A673 (cell line): ENCODE measurements at places on chromosomes 7 and 10.

DNA sequence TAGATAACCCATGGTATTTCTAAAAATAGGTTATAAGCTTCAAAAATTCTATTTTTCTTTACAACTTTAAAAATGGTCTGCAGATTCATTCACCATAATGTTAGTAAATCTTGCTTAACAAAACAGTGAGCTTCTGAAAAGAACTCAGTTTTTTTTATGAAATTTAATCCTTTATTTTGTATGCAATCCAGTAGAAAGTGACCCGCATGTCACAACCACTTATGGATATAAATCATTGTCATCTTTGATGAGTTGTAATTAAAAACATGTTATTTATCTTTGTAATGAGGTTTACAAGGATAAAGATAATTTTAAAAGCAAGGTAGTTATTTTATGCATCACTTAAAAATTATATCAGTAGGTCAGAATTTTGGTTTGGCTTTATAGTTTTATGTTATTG is 173.5 kb upstream of the SEMA3A start:
- DNase-seq: no peak

DNA sequence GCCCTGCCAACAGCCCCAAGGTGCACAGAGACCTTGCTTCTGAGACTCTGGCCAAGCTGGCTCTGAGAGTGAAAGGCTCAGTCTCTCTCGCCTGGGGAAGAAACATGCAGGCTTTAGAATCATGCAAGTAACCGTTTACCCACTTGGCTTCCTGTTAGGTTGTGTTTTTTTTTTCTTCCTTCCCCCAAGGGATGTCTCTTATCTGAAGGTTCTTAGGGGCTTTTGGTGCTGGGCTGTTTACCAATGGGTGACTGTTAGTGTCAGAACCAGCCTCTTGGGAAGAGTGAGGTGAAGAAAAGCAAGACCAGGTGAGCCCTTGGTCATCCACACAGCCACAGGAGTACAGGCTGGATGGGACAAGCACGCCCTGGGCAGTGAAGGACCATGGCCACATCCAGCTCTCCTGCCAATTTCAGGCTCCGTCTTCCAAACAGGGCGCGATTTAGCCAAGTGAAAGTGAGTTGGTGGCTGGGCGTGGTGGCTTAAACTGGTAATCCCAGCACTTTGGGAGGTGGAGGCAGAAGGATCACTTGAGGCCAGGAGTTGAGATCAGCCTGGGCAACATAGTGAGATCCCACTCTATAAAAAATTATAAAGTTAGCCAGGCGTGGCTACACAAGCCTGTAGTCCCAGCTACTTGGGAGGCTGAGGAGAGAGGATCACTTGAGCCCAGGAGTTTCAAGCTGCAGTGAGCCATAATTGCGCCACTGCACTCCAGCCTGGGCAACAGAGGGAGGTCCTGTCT is 76.3 kb upstream of the CUX1 start:
- no peak for DNase-seq

DNA sequence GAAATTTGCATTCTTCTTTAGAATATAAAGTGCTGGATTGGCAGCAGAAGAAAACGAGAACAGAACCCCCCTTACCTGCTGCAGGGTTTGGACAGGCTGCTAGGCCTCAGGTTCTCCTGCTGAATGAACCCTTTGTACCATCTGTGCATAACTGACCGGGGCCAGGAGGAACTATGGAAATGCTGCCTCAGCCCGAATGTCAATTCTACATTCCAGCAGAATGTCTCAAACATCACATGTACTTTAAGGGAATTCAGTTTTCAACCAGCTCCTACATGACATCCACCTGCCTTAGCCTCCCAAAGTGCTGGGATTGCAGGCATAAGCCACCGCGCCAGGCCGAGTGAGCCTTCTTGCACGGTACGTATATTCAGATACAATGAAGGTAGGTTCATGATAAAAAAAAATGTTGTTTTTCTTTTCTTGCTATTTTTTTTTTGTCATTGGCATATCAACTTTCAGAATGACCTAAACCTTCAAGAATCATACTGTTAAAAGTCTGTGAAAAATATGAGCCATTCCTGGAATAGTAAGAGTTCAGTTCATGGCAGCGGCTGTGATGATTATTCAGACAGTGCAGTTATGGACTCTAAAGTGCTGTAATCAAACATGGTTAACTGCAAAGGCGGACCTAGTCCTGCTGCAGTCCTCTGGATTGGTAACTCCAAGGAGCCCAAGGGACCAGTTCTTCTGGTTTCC is 84.4 kb upstream of the TNS3 start:
- no peak for DNase-seq

DNA sequence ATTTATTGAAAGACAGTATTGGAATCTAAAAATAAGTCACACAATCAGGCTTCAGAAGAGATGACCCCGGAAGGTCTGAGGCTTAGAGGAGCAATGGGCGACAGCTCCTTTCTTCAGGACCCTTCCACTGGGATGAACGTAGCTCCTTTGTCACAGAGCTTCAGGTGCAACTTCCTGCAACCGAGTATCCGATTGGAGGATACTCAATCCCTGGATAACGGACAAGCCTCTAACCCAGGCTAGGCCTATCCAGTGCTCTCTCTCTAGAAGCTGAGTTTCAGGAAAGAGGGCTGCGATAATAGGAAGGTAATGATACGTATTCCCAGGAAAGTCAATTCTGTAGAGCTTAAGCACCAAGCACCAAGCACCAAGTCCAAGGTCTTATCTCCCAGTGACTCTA is 349.4 kb upstream of the NPSR1 start:
- DNase-seq: no peak

GRCh38 chr10:70293169-70293843 is 9.5 kb upstream of the NPFFR1 start:
- no peak for DNase-seq

- DNase-seq: no peak
These were observed 900.4 kb upstream of the AUTS2 start for GRCh38 chr7:68697796-68698280.

DNA sequence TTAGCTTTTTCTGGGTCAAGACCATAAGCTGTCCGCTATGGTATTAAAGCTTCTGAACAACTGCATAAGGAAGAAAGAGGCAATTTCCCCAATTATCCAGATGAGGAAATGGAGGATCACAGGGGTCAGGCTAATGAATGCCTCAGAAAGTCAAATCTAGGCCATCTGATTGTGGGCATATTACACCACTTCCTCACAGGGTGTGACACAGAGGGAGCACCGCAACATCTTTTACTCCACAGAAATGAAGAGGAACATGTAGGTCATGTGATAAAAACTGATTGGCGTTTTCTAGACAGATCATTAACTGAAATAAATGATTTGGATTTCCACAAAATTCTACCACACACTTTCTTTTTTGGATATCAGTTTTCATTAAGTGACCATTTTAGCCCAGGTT is 384.4 kb downstream of the PARD3 start:
- peak; percentile 74 for DNase-seq

GRCh38 chr7:25565949-25566348 is 337.7 kb upstream of the NPVF start:
- DNase-seq: peak; percentile 65

GRCh38 chr7:131488361-131488760 is 68.1 kb downstream of the PODXL start:
- peak; percentile 18 for DNase-seq

GRCh38 chr7:25643286-25643685 is 415.0 kb upstream of the NPVF start:
- no peak for DNase-seq

- DNase-seq: no peak
These were observed 174.2 kb downstream of the PLXNA4 start for GRCh38 chr7:132402096-132402495.

DNA sequence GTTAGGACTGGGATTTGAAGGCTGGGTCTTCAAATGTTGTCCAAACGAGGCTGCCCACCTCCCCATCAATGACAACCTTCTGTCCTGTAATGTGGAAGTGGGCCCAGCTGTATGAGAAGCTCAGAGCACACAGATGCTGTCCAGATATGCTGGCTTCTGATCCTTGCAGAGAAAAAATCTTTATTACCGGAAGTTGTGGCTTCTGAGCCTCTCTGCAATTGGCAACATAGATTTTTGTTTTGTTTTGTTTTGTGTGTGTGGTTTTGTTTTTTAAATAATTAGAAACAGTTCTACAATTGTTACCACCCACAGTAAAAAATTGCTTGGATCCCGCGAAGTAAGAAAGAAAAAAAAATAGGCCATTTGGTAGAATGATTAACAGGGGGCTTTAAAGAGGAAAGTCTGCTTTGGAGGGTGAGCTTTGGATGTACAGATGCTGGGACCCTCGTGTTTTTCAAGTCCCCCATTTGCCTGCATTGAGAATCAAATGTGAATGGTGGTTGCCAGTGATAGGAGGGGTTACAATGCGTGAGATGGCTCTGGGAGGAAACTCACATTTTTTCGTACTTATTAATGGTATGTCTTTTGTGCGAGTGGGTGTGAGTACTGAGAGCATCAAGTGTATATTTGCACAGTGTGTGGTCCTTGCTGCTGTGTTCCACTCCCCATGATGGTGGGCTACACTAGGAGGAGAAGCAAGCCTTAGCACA is 153.2 kb downstream of the TCF7L2 start:
- no peak for DNase-seq

- DNase-seq: no peak
These were observed 664 bp downstream of the FMC1 start for GRCh38 chr7:139341776-139342226.

GRCh38 chr10:61781969-61782403 is 119.3 kb downstream of the CABCOCO1 start:
- DNase-seq: no peak

DNA sequence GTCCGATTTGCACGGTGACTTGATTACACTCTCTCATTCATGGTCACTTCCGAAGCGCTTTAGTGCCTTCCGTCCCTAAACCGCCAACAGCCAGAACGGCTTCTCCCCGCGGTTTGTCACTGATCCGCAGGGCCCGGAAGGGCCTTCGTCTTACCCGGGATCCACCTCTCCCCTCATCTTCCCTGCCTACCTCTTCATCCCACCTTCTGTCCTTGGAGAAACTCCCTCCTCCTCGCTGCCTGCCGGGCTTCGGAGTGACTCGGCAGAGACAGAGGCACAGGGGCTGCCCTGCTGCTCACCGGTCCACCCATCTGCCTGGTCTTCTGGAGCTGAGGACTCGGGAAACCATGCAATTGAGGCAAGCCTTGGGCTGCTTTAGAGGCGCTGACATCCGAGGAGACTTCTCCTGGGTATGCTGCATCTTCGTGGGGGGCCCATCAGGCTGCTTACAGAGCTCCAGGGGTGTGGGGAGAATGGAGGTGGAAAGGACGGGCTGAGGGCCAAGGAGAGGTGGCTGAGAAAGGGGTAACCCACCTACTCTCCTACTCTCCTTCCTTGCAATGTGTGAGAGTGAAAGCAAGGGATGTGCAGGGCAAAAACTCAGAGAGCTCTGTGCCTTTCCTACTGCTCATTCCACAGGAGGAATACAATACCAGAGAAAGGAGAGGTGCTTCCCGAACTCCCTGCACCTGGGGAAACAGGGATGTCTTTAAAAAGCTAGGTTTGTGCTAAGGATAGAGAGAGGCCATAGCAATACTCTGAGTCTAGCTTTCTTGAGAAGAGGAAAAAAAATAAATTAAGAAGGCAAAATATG is 1.0 kb upstream of the HOXA11 start:
- DNase-seq: no peak

DNA sequence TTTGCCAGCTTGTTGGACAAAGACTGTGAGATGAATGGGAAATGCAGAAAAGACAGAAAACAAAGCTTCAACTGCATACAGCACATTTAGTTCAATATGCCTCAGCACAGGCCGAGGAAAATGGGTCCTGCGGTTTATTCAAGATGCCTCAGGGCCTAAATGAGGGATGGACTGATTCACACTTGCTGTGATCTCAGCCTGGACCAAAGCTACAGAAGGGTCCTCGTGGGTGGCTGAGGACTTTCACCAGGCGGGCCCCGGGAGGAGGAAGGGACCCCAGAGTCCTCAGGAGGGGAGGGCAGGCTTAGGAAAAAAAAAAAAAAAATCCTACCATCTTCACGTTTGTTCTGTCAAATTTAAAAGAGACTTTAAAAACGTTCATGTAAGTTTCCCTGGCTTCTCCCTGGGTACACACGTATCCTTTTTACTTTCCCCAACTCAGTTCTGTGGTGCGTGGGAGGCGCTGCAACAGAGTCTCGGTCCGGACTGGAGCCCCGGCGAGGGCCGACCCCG is 624 bp upstream of the ZNF783 start:
- DNase-seq: peak; percentile 18

DNA sequence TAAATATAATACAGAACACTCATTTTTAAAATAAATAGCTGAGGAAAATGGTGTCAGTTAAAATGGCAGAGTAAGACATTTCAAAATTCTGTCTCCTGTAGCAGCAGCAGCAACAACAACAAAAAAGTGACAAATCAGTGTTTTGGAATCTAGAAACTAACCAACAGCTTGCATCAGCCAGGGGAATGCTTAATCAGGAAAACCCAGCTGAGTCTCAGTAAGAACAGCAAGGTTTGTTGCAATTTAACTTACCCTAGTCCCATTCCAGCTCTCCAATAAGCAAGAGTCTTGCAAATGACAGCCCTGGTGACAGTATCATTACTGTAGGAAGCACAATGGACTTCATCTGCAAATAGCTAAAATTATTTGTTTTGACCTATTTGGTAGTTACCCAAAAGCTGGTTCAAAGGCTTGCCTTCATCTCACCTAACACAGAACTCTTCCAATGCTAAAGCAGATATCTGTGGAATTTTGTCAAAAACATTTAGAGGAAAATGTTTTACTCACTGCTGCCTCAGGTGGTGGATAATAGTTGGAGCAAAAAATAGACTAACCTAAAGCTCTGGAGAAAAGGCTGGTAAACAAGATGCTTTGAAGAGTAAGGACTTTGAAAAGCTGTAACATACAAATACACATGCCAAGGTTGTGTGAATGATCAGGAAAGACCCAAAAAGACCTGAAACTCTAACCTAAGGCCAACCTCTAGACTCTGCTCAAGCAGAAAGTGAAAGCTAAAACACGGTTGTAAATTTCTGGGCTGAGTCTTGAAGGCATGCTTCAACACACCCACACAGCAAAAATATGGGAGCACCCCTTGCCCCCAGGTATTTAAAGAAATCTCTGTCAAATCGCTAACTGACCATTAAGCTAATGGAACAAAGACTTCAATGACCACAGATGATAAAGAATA is 9.9 kb upstream of the ARHGAP22 start:
- DNase-seq: no peak

GRCh38 chr10:101053516-101053915 is 8.3 kb upstream of the KAZALD1 start:
- no peak for DNase-seq

GRCh38 chr7:151893405-151893923 is 16.5 kb upstream of the PRKAG2 start:
- DNase-seq: no peak

- peak; percentile 88 for DNase-seq
These were observed 134.6 kb upstream of the MGMT start for GRCh38 chr10:129332476-129332875.

GRCh38 chr7:35754741-35755140 is 46.1 kb upstream of the SEPTIN7 start:
- peak; percentile 44 for DNase-seq

DNA sequence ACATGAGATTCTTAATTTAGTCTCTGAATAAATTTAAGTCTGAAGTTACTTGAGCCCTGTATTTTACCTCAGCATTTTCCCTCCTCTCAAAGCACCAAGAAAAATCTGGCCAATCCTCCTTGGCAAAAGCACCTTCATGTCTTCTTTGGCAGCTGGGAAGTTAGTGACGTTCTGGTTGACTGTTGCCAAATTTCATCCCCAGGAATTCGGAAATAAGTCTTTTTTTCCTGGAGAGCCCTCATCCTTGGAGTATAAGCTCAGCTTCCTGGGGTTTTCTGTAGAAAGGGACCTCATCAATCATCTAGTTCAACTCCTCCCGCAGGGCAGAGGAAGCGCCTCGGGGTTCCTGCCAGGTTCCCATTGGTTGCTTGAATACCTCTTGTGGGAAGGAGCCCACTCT is 377.6 kb downstream of the PHTF2 start:
- peak; percentile 93 for DNase-seq

- peak; percentile 73 for DNase-seq
These were observed 149.6 kb downstream of the C10orf105 start for GRCh38 chr10:71569775-71570588.

GRCh38 chr10:11724938-11725776 is 17.0 kb upstream of the ECHDC3 start:
- peak; percentile 85 for DNase-seq
